Activated naive CD4-positive, alpha-beta T cell treated with anti-CD3 and anti-CD28 coated beads for 36 hours (primary cell): ENCODE measurements at places on chromosomes 11 and 22. TPM values are rescaled to one million over a fixed set of nuclear protein-coding genes. Genes with fewer than 3 reads are reported as not detected.

DNA sequence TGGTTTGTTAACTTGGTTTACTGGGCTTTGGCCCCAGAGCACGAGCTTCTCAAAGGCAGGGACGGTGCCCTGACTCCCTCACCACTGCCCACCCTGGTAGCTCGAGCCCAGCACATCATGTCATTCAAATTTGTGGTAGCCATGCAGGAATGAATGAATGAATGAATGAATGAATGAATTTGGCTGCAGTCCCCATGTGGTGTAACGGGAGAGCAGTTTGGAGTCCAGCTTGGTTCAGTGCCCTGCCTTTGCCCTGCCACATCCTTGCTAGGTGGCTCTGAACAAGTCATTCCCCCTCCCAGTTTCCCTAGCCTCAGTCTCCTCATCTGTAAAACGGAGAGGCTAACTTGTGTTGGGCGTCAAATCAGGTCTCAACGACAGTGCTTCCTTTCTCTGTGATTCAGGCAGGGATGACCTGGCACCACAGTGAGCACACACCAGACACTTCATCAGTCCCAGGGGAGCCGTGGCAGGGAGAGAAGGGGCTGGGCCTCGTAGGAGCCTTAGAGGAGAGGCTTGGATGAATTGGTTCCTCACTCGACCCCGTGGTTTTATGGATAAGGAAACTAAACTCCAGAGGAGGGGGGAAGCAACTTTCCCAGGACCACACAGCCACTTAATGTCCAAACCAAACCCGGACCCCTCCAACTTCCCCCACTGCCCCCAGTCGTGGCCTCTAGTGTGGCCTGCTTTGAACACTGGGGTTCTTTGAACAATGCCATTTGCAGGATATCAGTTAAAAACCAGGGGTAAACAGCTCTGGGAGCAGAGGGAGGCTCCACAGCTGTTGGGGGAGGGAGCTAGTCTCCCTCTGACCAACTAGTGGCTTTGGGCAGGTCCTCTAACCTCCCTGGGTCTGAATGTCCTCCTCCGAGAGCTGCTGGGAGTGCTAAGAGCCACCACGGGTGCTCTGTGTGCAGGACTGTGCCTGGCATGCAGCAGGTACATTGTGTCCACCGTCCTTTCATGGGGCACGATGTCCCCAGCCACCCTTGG is 86.2 kb downstream of the CACNA1I start:
- DNase-seq, result no peak

DNA sequence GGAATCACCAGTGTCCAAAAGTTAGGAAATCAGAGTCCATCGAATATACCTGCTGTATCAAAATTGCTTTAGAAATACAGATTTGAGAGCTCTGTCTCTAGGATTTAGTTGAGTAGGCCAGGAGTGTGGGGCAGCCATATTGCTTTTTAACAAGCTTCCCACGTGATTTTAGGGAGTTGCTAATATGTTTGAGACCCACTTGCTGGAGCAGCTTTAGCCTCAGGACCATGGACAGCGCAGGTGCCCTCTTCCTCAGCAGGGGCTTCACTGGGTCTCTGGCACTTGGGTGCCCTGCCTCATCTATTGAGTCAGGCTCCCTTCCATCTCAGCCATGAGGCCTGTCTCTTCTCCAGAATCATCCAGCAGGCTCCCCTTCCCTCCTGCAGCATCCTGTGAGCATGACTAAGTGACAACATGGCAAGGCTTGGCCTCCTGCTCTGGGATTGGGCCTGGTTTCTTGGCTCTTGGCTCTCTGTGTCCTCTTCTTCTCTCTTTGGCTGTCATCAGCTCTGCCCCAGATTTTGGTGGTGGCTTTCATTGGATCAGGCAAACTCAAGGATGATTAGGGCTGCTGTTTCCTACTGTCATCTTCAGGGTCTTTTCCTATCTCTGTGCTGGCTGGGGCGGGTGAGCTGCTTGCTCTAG is 70.0 kb downstream of the SGSM1 start:
- peak; percentile 48 for DNase-seq

The OR10D3 gene
- not detected for total RNA-seq

The DEFB131B gene
- not detected for total RNA-seq

- no peak for DNase-seq
These were observed 1376.1 kb upstream of the TENM4 start for GRCh38 chr11:80816966-80817365.

The KCNQ1 gene
- total RNA-seq, result 10.8 TPM

GRCh38 chr11:799641-800316 is 1.7 kb upstream of the SLC25A22 start:
- no peak for DNase-seq

GRCh38 chr11:47527186-47527585 is 25.7 kb downstream of the CELF1 start:
- DNase-seq, result no peak

- DNase-seq, result peak; percentile 38
These were observed 346 bp downstream of the PPFIBP2 start for GRCh38 chr11:7514099-7514591.

- DNase-seq, result no peak
These were observed 18.3 kb upstream of the TTLL12 start for GRCh38 chr22:43205261-43205691.

- DNase-seq, result no peak
These were observed 192.3 kb downstream of the KIRREL3 start for GRCh38 chr11:126808296-126808695.

The RANGAP1 gene
- 174 TPM for total RNA-seq
